NCI-H1930 (cell line): ENCODE measurements at places on chromosomes 12 and 14.

DNA sequence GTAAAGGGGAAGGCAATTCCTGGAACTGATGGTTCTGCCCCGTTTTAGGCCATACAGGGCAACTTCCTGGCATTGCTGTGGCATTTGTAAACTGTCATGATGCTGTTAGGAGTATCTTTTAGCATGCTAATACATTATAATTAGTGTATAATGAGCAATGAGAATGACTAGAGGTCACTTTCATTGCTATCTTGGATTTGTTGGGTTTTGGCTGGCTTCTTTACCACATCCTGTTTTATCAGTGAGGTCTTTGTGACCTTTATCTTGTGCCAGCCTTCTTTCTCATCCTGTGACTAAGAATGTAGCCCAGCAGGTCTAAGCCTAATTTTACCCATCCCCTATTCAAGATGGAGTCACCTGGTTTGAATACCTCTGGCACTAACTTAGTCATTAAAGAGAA is 51.2 kb downstream of the TESPA1 start:
- DNase-seq, result no peak

GRCh38 chr12:57046947-57047890 is 2.7 kb downstream of the MYO1A start:
- DNase-seq, result no peak

DNA sequence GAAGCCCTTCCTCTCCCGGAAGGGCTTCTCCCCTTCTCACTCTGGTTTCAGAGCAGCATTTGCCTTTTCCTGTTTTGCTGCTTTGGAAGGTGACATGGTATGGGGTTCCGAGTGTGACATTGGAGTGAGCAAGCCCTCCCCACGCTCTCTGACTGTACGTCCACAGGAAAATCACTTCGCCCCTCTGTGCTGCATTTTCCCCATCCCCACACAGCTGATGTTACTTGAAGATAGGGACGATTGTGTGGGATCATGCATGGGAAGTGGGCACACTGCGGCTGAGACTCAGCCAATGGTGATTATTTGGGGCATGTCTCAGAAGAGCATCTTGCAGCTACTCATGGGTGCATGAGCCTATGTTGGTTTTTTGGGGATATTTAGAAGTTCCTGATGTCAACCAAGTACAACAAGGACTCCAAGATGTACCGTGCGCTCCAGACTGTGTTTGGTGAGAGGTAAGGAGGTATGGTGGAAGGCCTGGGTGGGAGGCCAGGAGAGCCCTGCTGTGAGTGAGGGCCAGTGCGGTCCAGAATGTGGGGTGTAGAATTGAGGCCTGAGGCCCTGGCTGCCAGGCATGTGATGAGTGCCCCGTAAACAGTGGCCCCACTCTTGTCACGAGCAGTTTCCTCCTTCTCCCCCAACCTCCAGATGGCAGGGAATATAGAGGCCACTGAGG is 15.1 kb downstream of the CYP46A1 start:
- no peak for DNase-seq

- no peak for DNase-seq
Observed at GRCh38 chr14:94403312-94403932, 15.0 kb upstream of the SERPINA1 start.

GRCh38 chr14:53180272-53181221 is 27.4 kb upstream of the DDHD1 start:
- DNase-seq, result peak; percentile 12

GRCh38 chr14:74611650-74612349 is at the start of gene LTBP2:
Gene LTBP2 (minus strand): TSS chr14:74612237. CDS start chr14:74611944, 293 bp downstream.
- DNase-seq, result no peak

DNA sequence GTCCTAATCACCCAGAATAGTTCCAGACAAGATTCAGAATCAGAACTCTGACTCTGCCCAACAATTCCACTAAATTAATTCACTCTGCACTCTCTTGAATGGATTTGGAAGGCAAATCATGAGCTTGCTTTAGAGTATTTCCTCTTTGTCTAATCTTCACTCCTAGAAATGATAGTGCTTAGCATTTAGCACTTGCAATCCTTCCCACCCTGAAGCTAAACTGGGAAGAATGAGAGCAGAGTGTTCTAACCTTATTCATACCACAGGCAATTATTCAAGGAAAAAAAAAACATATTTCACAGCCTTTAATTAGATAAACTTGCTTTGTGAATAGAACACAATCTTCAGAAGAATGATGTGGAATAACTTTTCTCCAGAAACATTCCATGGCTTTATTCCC is 264.6 kb downstream of the PAWR start:
- DNase-seq, result no peak

GRCh38 chr14:102777711-102778337 is 575 bp downstream of the TRAF3 start:
- no peak for DNase-seq

- DNase-seq, result no peak
Observed at GRCh38 chr12:113534555-113534954, 62.9 kb upstream of the LHX5 start.

- DNase-seq, result no peak
Observed at GRCh38 chr14:38138473-38139138, 69.1 kb upstream of the SSTR1 start.

- no peak for DNase-seq
Observed at GRCh38 chr14:53670701-53671100, 285.9 kb downstream of the BMP4 start.

- no peak for DNase-seq
Observed at GRCh38 chr14:24954037-24954699, 95.8 kb downstream of the STXBP6 start.

GRCh38 chr12:65798918-65799317 is 25.4 kb upstream of the HMGA2 start:
- DNase-seq, result no peak

DNA sequence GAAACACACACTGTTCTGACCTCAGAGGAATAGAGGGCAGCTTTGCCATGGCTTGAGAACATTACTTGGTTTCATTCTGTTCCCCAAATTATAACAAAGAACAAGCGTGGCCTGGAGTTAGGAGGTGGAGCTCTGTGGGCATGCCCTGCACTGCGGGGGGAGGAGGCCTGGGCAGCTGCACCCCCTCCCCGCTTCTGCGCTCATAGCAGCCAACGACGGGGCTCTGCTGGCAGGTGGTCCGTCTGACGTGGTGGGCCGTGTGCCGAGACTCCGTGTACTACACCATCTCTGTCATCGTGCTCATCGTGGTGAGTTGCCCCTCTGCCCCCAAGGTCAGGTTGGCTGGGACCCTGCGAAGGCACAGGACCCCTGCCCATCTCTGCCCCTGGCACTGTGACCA is 70.4 kb upstream of the RIN3 start:
- DNase-seq, result no peak

DNA sequence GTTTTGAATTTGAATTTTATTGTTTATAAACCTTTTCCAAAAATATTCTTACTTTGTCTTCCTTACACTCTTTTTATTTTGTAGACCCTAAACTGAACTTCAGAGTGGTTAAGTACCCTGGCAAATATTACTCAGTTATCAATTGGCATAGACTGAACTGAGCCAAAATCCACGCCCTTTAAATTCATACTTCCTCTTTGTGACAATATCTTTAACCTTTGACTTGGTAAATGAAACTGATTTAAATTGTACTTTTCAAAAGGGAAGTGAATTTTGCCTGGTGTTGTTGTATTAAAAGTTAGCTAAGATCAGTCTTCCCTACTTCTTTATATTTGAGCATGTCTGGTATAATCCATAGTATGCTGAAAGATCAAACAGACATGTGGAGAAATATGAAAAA is 184.3 kb upstream of the USP15 start:
- DNase-seq, result no peak

- no peak for DNase-seq
Observed at GRCh38 chr14:75232191-75232590, 46.4 kb upstream of the FOS start.

DNA sequence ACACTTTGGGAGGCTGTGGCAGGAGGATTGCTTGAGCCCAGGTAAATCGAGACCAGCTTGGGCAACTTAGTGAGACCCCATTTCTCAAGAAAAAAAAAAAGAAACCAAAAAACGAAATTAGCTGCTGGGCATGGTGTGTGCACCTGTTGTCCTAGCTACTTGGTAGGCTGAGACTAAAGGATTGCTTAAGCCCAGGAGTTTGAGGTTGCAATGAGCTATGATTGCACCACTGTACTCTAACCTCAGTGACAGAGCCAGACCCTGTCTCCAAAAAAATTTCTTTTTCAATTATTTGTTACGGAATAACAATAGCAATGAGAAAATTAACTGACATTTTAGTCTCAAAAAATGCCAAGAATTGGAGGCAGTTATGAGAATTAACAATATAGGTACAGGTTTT is 128.0 kb downstream of the CCDC91 start:
- DNase-seq, result no peak

DNA sequence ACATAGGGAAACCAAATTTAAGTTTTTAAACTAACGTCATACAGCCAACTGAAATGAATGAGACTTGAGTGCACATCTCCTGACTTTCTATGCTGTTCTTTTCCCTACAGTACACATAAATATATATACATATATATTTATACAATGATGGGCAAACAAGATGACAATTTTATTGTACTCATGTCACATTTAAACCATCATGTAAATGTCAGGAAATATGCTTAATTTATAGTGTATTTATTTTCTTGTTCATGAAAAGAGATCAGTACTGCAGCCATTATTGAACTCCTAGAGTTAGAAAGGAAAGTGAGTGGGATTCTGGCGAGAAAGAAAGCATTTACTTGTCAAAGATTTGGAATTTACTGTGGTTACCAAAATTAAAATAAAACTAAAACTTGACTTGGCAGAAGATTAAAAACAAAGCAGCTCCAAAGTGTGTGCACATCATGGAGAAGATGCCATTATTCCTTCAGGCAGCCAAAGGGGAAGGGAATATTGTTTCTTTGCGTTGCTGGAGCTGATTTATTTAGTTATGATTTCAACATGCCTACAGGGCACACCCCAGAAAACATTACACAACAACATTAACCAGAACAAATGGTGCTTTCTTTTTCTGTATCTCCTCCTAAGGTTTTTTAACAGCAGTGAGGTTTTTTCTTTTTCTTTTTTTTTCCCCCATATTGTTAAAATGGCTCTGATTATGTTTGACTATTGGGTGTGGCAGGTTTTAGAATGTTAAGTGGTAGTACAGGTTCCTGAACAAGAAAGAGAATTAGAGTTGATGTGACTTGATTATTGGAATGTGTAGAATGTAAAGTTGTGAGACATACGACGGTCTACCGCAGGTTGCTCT is 144.6 kb downstream of the RAD51B start:
- DNase-seq, result no peak

GRCh38 chr12:47740606-47741339 is 15.5 kb upstream of the ENDOU start:
- no peak for DNase-seq

- DNase-seq, result no peak
Observed at GRCh38 chr14:102580550-102581110, 11.8 kb upstream of the RCOR1 start.

- DNase-seq, result no peak
Observed at GRCh38 chr12:89355243-89356068, 3.2 kb upstream of the DUSP6 start.

- DNase-seq, result no peak
Observed at GRCh38 chr14:60183741-60184140, 18.5 kb upstream of the DHRS7 start.

DNA sequence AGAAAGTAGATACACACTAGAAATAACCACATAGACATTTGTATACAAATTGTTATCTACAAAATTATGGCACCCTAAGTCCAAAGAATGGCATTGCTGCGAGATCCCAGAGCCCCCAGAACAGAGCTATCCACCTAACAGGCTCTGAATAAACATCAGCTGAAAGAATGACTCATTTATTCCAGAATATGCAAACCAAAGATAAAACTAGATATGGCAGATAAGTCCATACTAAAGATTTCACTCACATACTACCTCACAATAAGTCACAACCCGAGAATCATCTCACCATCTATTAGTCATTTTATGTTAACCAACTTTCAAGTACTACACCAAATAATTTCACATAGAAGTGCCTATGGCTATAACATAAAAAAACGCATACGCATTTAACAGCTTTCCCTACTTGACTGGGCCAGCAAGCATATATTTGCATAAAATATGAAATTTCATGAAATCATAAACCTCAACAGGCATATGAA is 5.6 kb downstream of the CNIH1 start:
- no peak for DNase-seq

DNA sequence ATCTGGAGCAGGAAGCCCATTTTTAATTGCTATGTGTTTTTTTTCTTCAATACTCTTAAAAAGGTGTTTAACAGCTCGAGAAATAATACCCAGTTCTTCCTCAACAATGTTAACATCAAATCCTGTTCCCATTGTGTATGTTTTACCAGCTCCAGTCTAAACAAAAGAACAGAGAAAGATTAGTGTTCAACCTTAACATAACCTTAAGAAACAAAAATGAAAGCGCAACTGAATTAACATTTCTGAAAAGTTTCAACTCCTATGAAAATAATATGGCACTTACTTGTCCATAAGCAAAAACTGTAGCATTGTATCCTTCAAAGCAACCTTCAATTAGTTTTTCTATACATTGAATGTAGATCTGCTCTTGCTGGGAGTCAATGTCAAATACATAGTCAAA is 73.2 kb downstream of the KIF21A start:
- no peak for DNase-seq

DNA sequence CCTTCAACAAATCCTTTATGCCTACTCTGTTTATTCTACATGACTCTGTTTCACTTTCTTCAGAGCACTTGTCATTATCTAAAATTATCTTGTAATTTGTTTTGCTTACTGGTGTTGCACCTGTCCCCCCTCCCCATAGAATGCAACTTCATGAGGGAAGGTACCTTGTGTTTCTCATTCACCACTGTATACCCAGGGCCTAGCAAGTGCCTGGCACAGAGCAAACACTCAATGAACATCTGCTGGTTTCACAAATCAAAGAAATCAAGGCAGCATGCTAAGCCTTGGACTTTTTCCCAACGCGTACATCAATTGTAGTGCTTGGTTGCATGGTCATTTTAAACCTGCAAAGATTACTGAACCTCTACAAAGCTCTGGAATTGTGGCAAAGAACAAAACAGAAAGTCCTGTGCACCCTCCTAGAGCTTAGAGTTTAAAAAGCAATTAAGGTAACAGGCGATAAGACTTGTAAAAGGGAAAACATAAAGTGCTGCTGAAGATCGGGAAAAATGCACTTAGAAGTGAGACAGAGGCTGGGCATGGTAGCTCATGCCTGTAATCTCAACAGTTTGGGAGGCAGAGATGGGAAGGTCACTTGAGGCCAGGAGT is 479.1 kb downstream of the MED13L start:
- no peak for DNase-seq

DNA sequence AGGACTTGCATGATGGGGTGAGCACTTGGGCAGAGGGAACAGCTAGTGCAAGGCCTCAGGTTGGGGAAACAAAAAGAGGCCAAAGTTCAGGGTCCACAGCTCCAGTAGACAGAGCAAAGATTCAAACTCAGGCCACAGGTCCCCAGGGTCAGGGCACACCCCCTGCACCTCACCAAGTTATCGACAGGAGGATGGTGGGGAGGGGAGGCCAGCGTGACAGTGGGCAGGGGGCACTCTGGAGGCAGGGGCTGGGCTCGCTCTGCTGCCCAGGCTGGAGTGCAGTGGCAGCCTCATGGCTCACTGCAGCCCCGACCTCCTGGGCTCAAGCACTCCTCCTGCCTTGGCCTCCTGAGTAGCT is 32.4 kb upstream of the ULK1 start:
- no peak for DNase-seq

GRCh38 chr12:29157486-29157946 is 8.4 kb downstream of the FAR2 start:
- no peak for DNase-seq

GRCh38 chr14:76662580-76662979 is 98.7 kb upstream of the VASH1 start:
- no peak for DNase-seq
